ENCODE measurements at places on chromosomes 1 and 21.

- DNase-seq, result no peak
Observed at GRCh38 chr1:212606395-212607205, 2.0 kb upstream of the ATF3 start.

GRCh38 chr1:36846357-36846756, 188.0 kb downstream of the GRIK3 start:
- no peak for DNase-seq

DNA sequence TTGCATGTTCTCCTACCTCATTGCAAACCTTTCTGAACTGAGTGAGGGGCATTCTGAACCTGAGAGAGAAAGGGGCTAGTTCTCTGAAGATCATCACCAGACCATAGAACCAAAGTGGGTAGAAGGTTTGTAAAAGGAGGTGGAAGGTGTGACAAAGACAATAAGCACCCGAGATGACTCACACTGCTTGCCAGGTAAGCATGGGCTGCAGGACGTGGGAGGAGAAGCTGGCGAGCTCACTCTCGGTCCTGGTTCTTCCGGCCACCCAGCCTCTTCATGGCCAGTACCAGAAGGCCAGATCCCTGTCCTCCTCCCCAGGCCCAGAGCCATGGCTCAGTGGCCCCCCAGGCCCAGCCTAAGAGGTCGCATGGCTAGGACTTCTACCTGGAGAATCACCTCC, 128.3 kb downstream of the TMEM53 start:
- DNase-seq, result no peak

DNA sequence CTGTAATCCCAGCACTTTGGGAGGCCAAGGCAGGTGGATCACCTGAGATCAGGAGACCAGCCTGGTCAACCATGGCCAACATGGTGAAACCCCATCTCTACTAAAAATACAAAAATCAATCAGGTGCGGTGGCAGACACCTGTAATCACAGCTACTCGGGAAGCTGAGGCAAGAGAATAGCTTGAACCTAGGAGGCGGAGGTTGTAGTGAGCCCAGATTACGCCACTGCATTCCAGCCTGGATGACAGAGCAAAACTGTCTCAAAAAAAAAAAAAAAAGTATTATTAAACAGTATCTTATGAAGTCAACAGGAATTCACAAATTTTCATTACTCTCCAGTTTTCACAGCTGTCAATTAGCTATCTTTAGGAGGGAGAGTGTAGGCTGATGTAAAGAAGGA, 3.8 kb downstream of the ACBD6 start:
- DNase-seq, result no peak

DNA sequence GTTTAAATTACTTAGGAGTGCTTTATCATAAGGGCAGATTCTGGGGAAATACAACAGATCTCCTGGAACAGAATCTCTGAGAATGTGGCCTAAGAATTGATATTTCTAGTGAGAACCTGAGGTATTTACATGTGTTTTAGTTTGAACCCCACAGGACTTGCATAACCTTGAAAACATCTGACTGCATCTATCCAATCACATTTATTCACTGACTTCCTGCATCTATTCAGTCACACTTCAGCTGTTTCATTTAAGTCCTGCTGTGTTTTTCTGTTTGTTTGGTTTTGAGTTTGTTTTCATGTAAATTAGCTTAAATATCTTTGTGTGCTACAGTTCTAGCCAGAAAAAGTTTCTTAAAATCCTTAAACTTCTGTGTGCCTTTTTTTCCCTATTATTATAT, 1260.7 kb downstream of the PLA2G4A start:
- DNase-seq, result no peak

GRCh38 chr1:6260433-6260934, 414 bp downstream of the GPR153 start:
- no peak for DNase-seq

GRCh38 chr1:100364697-100365096, 12.4 kb downstream of the CDC14A start:
- DNase-seq, result no peak

GRCh38 chr1:33377756-33378155, 53.1 kb downstream of the PHC2 start:
- DNase-seq, result no peak

GRCh38 chr1:198699167-198700015, 60.6 kb downstream of the PTPRC start:
- DNase-seq, result no peak

- no peak for DNase-seq
Observed at GRCh38 chr1:230307213-230307612, 118.9 kb downstream of the PGBD5 start.

- no peak for DNase-seq
Observed at GRCh38 chr1:189021577-189021976, 1456.1 kb downstream of the BRINP3 start.

- no peak for DNase-seq
Observed at GRCh38 chr1:14182856-14183255, 415.6 kb upstream of the KAZN start.

- no peak for DNase-seq
Observed at GRCh38 chr1:232317350-232317749, 312.6 kb downstream of the SIPA1L2 start.

GRCh38 chr1:175209493-175209921, 16.9 kb upstream of the KIAA0040 start:
- no peak for DNase-seq

DNA sequence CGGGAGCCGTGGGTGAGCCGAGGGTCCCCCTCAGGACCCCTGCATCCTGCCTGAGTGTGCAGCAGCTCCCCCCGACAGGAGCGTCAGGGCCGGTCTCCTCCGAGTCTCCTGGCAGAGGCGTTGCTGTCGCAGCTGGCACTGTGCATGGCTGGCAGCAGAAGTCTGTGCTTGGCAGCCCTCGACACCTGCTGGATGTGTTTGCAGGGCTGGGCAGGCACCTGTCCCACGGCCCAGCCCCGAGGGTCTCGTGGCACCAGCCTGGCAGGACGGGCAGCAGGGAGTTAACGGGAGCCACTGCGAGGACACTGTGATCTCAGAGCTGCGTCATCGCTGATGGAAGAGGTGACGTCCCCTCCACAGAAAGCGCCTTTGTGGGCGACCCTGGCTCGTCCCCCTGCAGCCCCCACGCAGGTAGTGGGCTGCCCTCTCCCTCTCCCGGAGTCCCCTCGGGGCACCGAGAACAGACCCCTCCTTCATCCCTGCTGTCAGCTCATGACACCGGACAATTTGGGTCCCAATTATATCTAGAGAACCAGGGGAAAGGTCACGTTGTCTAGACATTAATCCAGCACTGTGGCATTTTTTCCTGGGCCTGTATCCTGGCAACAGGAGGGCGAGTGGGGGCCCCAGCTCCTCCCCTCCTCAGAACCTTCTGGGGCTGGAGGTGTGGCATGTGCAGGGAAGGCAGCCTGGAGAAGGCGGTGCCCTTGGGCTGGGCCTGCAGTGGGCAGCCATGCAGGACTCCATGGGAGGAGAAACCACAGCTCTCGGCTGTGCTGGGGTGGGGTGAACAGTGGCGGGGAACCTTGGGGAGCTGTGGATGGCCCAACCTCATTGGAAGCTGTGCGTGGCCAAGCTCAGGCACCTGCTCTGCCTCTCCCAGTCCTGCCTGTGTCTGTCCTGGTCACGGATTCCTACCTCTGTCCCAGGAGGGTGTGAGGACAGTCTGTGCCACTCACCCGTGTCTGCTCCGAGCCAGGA, 15.4 kb downstream of the COL18A1 start:
- DNase-seq, result no peak

DNA sequence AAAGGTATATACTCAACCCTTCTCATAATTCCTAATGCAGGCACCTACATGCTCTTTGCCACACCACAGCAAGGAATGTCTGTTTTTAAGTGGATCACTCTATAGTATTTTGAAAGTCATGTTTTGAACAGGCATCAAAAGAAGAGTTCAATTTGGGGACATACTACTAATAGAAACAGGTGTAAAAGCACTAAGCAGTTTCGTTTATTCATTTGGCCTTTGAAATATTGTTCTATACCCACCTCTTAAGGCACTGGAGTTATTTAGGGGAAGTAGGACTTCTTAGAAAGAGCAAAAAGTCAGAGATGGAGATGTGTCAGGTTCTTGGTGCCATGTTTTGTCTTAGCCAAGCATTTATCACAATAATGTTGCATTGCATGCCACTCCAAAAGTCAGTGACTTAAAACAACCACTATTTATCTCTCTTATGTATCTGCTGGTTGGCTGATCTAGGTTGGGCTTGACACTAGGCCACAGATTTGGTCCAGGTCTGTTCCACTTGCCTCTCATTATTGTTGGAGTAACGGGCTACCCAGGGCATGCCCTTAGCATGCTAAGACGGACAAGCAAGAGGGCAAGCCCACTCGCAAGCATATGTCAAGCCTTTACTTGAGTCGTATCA, 107.5 kb downstream of the RGL1 start:
- no peak for DNase-seq

DNA sequence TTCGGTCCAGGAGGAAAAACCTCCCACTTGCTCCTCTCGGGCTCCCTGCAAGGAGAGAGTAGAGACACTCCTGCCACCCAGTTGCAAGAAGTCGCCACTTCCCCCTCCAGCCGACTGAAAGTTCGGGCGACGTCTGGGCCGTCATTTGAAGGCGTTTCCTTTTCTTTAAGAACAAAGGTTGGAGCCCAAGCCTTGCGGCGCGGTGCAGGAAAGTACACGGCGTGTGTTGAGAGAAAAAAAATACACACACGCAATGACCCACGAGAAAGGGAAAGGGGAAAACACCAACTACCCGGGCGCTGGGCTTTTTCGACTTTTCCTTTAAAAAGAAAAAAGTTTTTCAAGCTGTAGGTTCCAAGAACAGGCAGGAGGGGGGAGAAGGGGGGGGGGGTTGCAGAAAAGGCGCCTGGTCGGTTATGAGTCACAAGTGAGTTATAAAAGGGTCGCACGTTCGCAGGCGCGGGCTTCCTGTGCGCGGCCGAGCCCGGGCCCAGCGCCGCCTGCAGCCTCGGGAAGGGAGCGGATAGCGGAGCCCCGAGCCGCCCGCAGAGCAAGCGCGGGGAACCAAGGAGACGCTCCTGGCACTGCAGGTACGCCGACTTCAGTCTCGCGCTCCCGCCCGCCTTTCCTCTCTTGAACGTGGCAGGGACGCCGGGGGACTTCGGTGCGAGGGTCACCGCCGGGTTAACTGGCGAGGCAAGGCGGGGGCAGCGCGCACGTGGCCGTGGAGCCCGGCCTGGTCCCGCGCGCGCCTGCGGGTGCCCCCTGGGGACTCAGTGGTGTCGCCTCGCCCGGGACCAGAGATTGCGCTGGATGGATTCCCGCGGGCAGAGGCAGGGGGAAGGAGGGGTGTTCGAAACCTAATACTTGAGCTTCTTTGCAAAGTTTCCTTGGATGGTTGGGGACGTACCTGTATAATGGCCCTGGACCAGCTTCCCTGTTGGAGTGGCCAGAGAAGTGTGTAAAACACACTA, 45.3 kb downstream of the MRPL39 start:
- DNase-seq, result no peak

DNA sequence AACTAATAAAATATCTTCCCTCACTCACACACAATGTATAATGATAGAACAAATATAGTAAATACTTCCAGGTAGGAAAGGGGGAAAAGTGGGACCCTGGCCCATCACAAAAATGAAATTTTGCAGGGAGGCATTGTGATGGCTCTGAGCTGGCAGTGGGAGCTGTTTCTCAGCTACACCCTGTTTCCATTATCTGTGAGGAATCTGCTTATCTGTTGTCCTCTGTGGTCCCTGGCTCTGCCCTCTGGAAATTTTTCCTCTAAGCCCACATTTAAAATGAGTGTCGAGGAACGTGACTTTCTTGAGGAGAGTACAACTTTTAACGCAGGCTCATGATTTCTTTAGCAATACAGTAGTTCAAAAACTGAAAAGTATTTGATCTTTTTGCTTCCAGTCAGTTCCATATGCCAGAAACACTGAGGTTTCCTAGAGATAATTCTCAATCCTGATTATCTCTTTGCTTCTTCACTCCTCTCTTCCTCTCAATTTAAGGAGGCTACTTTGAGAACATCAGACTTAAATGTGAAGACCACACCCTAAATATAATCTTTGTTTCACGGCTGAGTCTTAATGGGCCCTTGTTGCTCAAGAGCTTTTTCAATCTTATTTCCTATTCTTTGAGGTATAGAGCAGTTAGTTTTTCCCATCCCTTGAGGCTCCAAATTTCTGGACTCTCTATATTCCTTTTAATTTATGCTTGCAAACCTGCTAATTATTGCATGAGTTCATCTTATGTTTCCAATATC, 5.0 kb upstream of the EEIG2 start:
- no peak for DNase-seq

GRCh38 chr21:42685954-42686500, 32.6 kb downstream of the PDE9A start:
- no peak for DNase-seq

DNA sequence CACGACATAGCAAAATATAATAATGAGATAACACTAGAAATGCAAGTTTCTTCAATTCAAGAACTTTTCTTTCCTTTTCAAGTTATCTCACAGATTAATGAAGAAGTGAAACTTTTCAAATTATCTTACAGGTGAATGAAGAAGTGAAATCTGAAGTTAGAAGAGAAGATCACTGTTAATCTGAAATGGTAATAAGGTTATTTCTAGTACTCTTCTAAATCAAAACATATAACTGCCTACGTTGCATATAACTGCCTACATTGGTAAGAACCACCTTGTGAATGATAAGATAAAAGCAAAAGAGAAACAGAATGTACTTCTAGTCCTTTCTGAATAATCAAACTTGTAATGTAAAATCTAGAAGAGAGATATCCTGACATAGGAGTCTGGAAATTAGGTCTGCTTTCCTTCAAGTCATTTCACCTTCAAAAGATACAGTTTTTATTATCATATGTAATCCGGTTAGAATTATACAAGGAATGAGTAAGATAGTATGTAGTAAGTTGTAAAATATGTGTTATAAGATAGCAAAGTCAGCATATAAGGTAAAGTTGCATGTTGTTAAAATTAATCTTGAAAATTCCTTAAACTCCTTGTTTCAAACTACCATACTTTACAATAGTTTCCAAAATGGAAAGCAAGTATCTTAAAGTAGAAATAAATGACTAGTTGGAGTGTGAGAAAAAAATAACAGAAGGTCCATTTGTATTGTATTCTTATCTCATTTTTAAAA, 522.4 kb upstream of the ZRANB2 start:
- no peak for DNase-seq

- DNase-seq, result no peak
Observed at GRCh38 chr1:114997510-114998289, 31.9 kb upstream of the TSHB start.

DNA sequence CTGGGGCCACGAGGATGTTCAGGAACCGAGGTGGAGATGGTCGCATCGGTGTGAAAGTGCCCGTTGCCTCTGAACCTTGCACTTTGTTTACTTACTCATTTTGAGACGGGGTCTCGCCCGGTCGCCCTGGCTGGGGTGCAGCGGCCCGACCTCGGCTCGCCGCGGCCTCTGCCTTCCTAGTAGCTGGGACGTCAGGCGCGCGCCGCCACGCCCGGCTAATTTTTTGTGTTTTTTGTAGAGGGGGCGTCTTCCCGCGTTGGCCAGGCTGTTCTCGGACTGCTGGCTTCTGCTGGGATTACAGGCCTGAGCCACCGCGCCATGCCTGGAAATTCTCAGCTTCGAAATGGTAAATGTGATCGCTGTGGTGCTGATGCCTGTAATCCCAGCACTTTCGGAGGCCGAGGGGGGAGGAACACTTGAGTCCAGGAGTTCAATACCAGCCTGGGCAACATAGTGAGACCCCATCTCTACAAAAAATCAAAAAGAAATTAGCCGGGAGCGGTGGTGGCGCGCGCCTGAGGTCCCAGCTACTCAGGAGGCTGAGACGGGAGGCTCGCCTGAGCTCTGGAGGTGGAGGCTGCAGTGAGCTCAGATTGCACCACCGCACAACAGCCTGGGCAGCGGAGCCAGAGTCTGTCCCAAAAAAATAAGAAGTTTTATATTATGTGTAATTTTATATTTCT, 684 bp upstream of the MRPL20 start:
- no peak for DNase-seq

- DNase-seq, result no peak
Observed at GRCh38 chr1:245014247-245015029, 140.3 kb upstream of the KIF26B start.
